ENCODE measurements at places on chromosomes 13 and 19. TPM values are rescaled to one million over a fixed set of nuclear protein-coding genes. Genes with fewer than 3 reads are reported as not detected.
A peak's percentile ranks its signal among the peaks of the same experiment; 100 is the strongest.

The DCLK1 gene
- total RNA-seq: not detected

The ZNF136 gene
- 40.5 TPM for total RNA-seq

The PALM gene
- not detected for total RNA-seq

The ZNF470 gene
- 0.56 TPM for total RNA-seq

The KLF1 gene
- total RNA-seq: not detected

DNA sequence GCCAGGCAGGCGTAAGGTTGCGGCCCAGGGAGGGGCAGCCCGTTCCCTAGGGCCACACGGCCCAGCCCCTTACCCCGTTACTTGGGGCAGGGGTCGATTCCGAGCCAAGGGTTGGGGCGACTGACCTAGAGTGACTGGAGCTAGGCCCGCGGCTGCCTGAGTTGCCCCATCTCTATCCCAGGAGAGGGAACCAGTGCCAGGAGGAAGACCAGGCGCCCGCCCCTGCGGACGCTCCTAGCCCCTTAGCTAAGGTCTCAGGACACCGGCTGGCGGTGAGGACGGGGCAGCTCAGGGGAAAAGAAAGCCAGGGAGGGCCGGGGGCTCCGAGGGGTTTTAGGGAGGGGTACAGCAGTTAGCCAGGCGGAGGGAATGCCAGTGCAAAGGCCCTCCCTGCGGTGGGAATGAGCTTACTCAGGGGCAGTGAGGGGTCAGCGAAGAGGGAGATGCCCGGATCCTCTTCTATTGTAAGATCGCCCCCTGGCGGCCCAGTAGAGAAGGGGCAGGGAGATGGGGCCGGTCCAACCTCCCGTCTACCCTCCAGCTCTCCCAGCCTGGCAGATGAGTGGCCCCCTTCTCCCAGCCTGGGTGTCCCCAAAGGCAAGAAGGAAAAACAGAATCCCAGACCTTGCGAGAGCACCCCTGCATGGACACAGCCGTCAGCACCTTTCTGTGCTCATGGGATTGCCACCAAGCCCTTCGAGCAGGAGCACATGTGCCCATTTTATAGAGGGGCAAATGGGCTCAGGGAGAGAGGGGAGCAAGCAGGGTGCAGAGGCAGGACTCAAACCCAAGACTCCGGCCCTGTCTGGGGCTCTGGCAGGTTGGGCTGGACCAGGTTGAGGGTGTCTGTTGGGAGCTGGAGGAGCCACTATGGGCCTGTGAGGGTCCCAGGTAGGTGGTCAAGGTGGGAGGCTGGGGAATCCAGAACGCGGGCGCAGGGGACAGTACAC, 16.3 kb downstream of the CILP2 start:
- peak; percentile 69 for DNase-seq

GRCh38 chr19:39177736-39178135, 19.0 kb upstream of the NCCRP1 start:
- no peak for DNase-seq

GRCh38 chr13:49254007-49254406, 6.3 kb downstream of the CDADC1 start:
- no peak for DNase-seq

- no peak for DNase-seq
These were observed 19.7 kb downstream of the C3 start for GRCh38 chr19:6700586-6701316.

- no peak for DNase-seq
These were observed 56.2 kb upstream of the GPR183 start for GRCh38 chr13:99363391-99363790.

DNA sequence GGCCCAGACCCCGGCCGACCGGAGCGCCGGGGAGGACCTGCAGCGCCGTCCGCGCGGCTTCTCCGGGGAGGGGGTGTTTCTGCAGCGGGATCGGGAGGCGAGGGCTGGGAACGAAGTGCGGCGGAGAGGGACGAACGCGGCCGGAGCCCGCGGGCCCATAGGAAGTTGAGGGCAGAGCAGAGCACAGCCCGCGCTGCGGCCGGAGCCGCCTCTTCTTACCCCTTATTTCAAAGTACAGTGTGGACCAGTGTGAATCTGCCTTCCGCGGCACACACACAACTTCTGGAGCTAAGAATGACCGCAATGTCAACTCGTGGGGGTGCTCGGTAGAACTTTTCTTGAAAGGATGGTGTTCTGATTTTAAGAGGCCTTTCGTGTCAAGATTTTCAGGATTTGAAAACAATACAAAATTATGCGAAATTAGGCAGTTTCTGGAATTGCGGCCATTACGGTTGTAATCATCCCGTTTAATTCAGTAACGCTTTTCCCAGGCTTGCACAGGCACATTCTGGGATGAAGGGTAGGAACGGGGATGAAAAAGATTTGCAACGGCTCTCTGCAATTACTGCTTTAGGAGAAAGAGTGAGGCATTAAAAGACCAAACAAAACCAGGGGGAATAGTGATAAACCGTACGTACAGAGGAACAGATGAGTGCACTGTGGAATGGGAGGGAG, 821 bp downstream of the TDRD3 start:
- peak; percentile 34 for DNase-seq
